ENCODE measurements at places on chromosomes 7 and 10. TPM values are rescaled to one million over a fixed set of nuclear protein-coding genes. Genes with fewer than 3 reads are reported as not detected.

- H3K4me1 ChIP-seq: no peaks in the 10 kb centered on the region
- H3K4me3 ChIP-seq: no peak overlapping the region
- H3K27me3 ChIP-seq: no peaks in the 10 kb centered on the region
- H3K36me3 ChIP-seq: no peaks in the 10 kb centered on the region
- DNase-seq: no peak
- no peak overlapping the region for H3K27ac ChIP-seq
Observed at GRCh38 chr7:114540291-114540690, 125.7 kb downstream of the FOXP2 start.

- peaks cover 61% of the 10 kb centered on the region for H3K27me3 ChIP-seq
- DNase-seq: no peak
- no peak overlapping the region for H3K27ac ChIP-seq
- H3K36me3 ChIP-seq: no peaks in the 10 kb centered on the region
- no peak overlapping the region for H3K4me3 ChIP-seq
- H3K4me1 ChIP-seq: peaks cover 15% of the 10 kb centered on the region
Observed at GRCh38 chr7:157017603-157018327, 7.3 kb upstream of the MNX1 start.

- H3K27ac ChIP-seq: no peak overlapping the region
- no peaks in the 10 kb centered on the region for H3K4me1 ChIP-seq
- DNase-seq: no peak
- H3K27me3 ChIP-seq: no peaks in the 10 kb centered on the region
Observed at GRCh38 chr10:121500701-121501332, 97.4 kb downstream of the FGFR2 start.

ADAM8 gene
- 137 TPM for total RNA-seq
